Cerebellum (tissue), 4 donors: ENCODE measurements at places on chromosomes 5 and 9. TPM values are rescaled to one million over a fixed set of nuclear protein-coding genes. Genes with fewer than 3 reads are reported as not detected.
A peak's percentile ranks its signal among the peaks of the same experiment; 100 is the strongest.

TMEM245 gene
- 72.0 TPM for total RNA-seq

- DNase-seq, result no peak
Observed at GRCh38 chr5:143581147-143581546, 177.7 kb upstream of the NR3C1 start.

KIAA0825 gene
- 25.2 TPM for total RNA-seq

GRCh38 chr5:83767409-83767992 lies 46.8 kb upstream of the HAPLN1 start:
- no peak for DNase-seq

IFNB1 gene
- total RNA-seq, result not detected

MTX3 gene
- 22.7 TPM for total RNA-seq

SSBP2 gene
- total RNA-seq, result 117 TPM

DNA sequence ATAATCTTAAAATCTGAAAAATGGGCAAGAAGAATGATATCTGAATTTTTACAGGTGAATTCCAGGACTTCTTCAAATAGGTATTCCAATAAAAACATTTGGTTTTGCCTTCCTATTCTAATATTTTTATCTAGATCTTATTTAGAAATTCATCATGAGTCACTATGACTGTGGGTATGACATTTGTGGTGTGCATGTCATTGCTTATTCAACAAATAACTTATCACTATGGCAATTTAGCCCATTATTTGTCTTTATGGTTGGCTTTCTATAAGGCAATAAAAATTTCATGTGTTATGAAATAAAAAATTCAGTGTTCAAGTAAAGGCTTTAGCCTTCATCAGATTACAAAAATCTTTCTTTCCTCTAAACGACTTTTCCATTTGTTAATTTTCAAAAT lies 1139.6 kb upstream of the NUDT12 start:
- no peak for DNase-seq

DNA sequence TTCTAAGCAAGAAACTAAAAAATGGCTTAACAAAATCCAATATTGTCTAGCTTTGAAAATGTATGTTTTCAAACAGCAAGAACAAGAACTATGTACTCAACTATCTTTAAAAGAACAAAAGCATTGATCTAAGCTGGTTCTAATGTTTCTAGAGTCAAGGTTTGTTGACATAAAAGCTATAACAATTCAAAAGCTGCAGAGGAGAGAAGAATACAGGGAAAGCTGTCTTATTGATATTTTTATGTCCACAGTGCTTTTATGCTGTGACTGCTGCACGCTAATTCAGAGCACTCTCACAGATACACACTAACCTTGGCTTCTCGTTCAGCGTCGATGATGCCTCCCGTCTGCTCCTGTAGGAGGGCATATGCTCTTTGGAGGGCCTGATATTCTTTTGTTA lies 129.5 kb upstream of the DPYSL3 start:
- DNase-seq, result no peak

- DNase-seq, result no peak
Observed at GRCh38 chr5:78765116-78765515, 116.5 kb upstream of the LHFPL2 start.

DNA sequence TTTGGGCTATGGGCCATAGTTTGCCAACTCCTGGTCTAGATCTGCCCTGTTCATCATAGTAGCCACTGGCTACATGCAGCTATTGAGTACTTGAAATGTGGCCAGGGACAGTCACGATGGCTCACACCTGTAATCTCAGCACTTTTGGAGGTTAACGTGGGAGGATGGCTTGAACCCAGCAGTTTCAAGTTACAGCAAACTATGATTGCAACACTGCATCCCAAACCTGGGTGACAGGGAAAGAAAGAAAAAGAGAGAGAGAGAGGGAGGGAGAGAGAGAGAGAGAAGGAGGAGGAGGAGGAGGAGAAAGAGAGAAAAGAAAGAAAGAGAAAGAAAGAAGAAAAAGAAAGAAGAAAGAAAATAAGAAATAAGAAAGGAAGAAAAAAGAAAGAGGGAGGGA lies 5.1 kb upstream of the GMCL2 start:
- no peak for DNase-seq

DNA sequence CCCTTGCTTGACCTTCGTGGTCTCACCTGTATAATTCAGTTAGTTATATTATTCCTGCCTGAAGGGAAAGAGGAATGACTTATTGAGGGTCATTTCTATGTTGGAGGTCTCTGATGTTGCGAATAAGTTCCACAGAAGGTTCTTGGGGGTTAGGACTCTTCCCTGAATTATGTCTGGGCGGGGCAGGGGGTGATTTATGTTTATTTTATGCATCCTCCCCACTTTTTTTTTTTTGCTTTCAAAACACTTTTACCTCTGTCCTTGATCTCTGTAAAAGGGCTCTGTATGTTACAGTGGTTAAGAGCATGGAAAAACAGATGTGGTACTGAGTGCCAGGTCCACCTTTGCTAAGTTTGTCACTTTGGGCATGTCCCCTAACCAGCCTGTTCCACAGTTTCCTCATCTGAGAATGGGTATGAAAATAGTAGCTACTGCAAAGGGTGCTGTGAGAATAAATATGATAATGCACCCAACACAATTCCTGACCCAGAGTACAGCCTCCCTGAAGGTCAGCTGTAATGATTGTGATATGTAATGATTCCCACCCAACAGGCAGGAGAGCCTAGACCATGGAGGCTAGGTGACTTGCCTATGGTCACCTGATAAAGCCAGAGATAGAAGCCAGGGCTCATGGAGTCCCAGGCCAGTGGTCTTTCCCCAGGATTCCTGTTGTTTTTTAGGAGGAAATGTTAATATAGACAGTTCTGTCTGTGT lies 54.8 kb downstream of the SLC22A5 start:
- no peak for DNase-seq

DNA sequence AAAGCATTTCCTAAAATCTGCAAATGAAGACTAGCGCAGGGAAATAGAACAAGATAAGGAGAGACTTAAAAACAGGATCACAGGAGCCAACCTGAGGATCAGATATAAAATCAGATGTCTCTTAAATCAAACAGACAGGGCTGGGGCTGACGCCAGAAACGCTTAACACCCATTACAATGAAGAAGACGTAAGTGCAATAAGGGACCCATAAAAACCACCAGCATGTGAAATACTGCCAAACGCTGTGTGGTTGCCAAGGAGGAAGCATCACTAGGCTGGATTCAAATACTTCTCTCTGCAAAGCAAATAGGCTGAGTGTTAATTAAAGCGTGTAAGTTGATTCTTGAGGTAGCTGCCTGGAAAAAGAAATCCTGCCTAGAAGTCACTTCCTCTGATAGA lies 74.4 kb upstream of the ATP10B start:
- DNase-seq, result peak; percentile 43

GRCh38 chr5:180315762-180316212 lies 23.9 kb upstream of the MAPK9 start:
- peak; percentile 47 for DNase-seq

LCNL1 gene
- 0.82 TPM for total RNA-seq

GRCh38 chr5:32278406-32278805 lies 34.3 kb downstream of the MTMR12 start:
- DNase-seq, result no peak

- DNase-seq, result no peak
Observed at GRCh38 chr5:180491496-180491895, 2.7 kb upstream of the CNOT6 start.

DNA sequence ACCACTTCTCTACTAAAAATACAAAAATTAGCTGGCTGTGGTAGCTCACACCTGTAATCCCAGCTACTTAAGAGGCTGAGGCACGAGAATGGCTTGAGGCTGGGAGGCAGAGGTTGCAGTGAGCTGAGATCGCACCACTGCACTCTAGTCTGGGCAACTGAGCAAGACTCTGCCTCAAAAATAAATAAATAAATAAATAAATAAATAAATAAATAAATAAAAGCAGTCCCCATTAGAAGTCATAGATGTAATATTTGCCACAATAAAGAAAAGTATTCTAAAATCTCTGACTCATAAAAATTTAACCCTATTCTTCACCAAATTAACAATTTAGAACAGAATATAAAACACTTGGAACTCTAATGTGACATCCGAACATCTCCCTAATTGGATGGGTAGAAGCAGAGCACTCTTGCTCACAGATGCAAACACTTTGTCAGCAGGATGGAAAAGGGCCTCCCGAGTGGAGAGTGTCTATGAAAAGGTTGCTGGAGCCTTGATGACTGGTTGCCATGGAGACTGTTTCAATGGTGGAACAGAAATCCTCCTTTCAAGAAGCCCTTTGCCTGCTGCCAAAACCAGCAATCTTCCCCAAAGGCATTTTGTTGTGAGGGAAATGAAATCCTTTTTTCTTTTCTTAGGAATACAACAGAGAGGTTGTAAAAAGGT lies 38.9 kb upstream of the TRAF1 start:
- peak; percentile 5 for DNase-seq

DNA sequence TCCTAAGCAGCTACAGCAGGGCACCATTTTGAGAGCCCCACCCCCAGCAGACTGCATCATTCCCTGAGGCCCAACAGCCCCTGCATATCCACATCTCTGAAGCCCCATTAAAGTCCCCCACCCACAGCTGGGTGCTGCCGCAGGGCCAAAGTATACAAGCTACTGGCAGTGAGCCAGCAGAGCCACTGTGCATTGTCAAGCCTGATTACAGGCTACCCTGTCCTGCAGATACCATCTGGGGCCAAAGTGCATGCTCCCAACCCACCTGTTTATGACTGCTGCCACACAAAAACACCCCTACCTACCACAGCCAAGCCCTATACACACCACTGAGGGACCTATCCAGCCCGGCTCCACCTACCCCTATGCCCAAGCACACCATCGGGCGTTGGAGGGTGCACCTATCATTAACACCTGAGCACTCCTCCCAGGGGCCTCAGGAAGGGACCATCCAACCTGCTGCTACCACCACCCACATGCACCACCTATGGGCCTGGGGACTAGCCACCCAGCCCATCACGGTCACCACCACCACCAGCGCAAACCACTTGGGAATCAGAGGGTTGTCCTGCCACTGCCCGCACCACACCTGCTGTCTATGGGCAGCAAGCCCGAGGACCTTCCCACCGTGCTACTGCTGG lies 105.0 kb downstream of the PLPP1 start:
- no peak for DNase-seq

DNA sequence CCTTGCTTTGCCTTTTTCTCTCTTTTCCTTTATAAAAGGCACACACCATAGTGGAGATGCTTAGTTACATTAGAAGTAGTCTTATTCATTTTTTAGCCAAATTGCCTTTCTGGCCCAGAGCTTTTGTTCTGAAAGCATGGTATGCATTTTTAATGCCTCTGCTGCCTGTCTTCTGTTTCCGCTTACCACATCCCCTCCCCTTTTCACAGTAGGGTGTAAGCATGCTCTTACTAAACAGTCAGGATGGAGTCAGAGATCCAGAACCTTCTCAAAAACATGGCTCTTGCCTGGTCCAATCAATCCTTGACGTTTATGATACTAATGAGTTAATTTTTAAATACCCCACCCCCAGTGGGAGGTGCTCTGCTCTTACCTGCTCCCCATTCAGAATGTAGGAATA lies 22.5 kb downstream of the PPP3R2 start:
- DNase-seq, result no peak
